ENCODE measurements at places on chromosomes 5 and 9. TPM values are rescaled to one million over a fixed set of nuclear protein-coding genes. Genes with fewer than 3 reads are reported as not detected.

Gene CTNND2
- 6.0 TPM for total RNA-seq

- no peaks in the 10 kb centered on the region for H3K27me3 ChIP-seq
- no peak for DNase-seq
- H3K4me3 ChIP-seq: no peak overlapping the region
- H3K4me1 ChIP-seq: no peaks in the 10 kb centered on the region
- no peak overlapping the region for H3K27ac ChIP-seq
- H3K36me3 ChIP-seq: no peaks in the 10 kb centered on the region
Measured at GRCh38 chr9:23926368-23926767, 100.3 kb upstream of the ELAVL2 start.

DNA sequence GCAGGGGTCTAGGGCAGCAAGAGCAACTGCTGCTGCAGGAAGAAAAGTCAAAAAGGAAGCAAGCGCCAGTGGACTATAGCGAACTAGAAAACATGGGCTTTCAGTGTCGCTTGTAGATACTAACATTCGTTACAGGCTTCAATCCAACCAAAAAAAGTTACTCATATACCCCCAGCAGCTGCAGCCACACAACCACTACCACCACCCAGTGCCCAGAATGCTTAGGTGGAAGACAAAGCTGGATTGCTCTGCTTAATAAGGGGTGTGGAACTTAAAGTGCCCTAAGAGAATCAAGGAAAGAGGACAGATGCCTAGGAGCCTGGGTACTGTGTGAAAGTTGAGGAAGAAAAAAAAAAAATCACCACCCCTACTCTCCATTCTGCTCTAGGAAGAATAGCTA lies 203.6 kb downstream of the ELAVL2 start:
- DNase-seq: no peak
- H3K4me3 ChIP-seq: no peak overlapping the region

DNA sequence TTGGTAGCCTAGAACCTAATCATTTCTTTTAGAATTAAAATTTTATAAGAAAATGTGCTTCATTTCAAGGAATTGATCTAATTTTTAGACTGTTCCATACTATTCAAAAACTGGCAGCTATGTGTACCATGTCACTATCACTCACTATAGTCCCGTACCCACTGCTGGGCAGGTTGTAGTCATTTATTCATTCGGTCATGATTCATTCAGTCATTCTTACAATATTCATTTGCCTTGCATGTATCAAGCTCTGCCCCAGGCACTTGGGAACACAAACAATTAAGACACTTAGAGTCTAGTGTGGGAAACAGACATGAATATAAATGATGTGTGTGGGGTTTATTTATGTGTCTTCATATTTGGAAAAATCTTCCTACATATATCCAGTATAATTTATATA lies 26.4 kb downstream of the TDRD7 start:
- H3K4me3 ChIP-seq: no peak overlapping the region
- no peak for DNase-seq
- no peaks in the 10 kb centered on the region for H3K4me1 ChIP-seq
- no peak overlapping the region for H3K27ac ChIP-seq
- H3K36me3 ChIP-seq: peaks cover 4% of the 10 kb centered on the region

GRCh38 chr5:164832516-164832915 lies 1327.1 kb downstream of the MAT2B start:
- no peak overlapping the region for H3K27ac ChIP-seq
- H3K4me1 ChIP-seq: no peaks in the 10 kb centered on the region
- no peak overlapping the region for H3K4me3 ChIP-seq
- no peak for DNase-seq
- no peaks in the 10 kb centered on the region for H3K27me3 ChIP-seq
- H3K36me3 ChIP-seq: no peaks in the 10 kb centered on the region

DNA sequence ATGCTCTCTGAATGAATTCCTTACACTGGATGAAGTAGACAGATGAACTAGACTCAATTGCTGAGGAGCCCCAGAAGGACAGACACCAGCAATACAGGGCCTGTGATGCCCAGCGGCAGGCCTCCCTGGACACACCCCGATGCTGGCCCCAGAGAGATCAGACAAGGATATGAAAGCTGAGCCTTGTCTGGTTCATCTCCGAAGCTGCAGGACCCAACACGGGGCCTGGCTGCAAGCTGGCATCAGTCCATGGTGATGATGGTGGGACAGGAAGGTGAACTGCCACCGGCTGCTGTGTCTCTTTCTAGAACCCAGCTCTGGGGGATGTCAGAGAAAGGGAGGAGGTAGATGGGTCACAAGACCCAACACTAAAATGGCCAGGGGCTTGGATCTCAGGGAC lies 104.0 kb upstream of the LMX1B start:
- H3K4me1 ChIP-seq: peaks cover 15% of the 10 kb centered on the region
- DNase-seq: no peak
- H3K27me3 ChIP-seq: peaks cover 9% of the 10 kb centered on the region
- H3K36me3 ChIP-seq: no peaks in the 10 kb centered on the region
- H3K27ac ChIP-seq: no peak overlapping the region

Gene PCDHA5
- total RNA-seq: 3.6 TPM

Gene SLC6A3
- 0.04 TPM for total RNA-seq

Gene AGXT2
- total RNA-seq: not detected

DNA sequence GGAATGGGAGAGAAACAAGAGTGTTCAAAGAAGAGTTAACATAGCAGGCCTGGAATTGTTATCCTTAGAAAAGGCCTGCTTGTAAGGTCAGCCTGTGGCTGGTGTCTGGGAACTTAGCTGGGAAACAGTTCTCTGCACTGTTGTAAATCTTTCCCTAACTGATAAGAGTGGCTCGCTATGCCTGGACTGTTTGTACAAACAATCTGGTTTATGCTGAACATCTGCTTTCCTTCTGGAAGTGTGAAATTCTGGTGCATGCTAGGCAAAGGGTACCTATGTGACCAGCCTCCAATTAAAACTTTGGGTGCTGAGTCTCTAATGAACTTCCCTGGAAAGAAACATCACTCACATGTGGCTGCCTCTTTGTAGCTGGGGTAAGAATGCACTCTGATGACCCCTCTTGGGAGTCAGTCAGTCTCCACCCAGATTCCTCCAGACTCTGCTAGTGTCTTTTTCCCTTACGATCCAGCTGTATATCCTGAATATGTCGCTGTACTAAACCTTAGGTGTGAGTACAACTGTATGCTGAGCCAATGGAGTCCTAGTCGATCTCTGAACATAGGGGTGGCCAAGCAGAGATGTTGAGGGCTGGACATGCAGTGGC lies 16.5 kb downstream of the SPARC start:
- no peak overlapping the region for H3K4me3 ChIP-seq
- H3K27ac ChIP-seq: peak overlapping the region; percentile 93
- no peaks in the 10 kb centered on the region for H3K27me3 ChIP-seq

GRCh38 chr5:53469946-53470687 lies 10.3 kb upstream of the FST start:
- no peak overlapping the region for H3K4me3 ChIP-seq
- peaks cover 2% of the 10 kb centered on the region for H3K4me1 ChIP-seq
- DNase-seq: no peak
- H3K27me3 ChIP-seq: peaks cover 4% of the 10 kb centered on the region
- no peak overlapping the region for H3K27ac ChIP-seq
- no peaks in the 10 kb centered on the region for H3K36me3 ChIP-seq

DNA sequence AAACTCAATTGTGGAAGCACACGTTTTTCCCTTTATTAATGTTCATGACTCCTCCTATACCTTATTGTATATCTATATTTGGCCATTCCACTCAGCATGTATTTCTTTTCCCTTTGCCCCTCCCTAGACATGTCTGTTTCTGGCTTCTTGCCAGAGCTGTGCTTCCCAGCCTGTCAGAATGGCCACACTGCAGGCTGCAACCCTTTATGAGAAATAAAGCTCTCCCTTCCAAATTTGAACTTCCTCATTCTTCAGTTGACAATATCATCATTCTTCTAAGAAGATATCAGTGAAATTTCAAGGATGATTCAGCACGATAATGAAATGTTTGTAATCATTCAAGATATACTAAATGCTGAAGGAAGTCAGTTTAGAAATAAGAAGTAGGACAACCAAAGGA lies 107.6 kb upstream of the PRSS3 start:
- H3K27ac ChIP-seq: peak overlapping the region; percentile 57
- peaks cover 8% of the 10 kb centered on the region for H3K27me3 ChIP-seq
- DNase-seq: no peak
- no peak overlapping the region for H3K4me3 ChIP-seq

Gene CBY3
- not detected for total RNA-seq

DNA sequence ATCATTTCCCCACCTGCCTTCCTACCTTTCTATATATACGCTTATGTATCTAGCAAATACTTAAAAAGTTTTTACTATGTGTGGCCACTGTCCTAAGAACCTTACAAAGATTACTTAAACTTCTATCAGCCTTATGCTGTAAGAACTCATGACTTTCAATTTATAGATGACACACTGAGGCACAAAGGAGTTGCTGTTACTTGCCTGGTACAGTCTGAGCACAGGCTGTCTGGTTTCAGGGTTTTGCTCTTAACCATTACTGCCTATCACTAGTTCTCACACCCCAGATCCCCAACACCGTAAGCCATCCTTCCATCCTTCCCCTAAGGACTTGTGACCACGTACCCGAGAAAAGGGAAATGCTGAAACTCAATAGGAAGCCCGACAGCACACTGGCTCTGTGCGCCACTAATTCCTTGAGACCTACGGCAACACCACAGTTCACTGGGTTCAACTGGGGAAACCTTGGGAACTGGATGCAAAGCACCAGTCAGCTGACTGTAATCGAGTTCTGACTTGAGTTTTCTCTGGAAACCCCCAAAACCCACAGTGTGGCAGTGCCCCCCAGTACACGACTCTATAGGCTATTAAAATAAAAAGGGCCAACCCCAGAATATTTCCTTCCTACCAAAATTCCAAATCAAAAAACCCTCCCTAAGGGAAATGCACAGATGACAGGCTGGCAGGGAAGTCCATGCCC lies 56.0 kb downstream of the AUH start:
- H3K27me3 ChIP-seq: no peaks in the 10 kb centered on the region
- H3K4me3 ChIP-seq: no peak overlapping the region
- H3K4me1 ChIP-seq: peaks cover 31% of the 10 kb centered on the region
- no peak overlapping the region for H3K27ac ChIP-seq
- no peak for DNase-seq
- H3K36me3 ChIP-seq: peaks cover 10% of the 10 kb centered on the region

Gene VLDLR
- total RNA-seq: 47.8 TPM

- no peak overlapping the region for H3K27ac ChIP-seq
- no peak for DNase-seq
- no peaks in the 10 kb centered on the region for H3K36me3 ChIP-seq
- no peaks in the 10 kb centered on the region for H3K27me3 ChIP-seq
- H3K4me1 ChIP-seq: peaks cover 24% of the 10 kb centered on the region
Measured at GRCh38 chr9:72471096-72471495, 50.3 kb upstream of the TMC1 start.

DNA sequence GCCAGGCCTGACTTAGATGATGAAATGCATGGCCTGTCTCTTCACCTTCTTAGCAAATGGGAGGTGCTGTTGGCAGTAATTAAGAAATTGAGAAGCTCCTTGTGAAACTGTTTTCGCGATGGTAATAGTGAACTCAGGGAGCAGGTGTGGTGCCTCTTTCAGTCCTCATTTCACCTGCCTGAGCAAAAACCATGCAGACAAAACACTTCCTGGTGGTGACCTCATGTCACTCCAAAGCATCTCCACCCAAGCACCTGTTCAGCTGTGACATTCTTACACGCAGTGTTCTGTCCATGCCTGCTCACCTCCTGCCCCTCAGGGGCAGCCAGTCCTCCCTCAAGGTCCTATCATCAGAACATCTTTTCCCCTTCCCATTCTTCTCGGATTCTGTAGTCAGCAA lies 146.5 kb downstream of the CD180 start:
- H3K4me1 ChIP-seq: peaks cover 31% of the 10 kb centered on the region
- H3K36me3 ChIP-seq: peaks cover 8% of the 10 kb centered on the region
- H3K27ac ChIP-seq: no peak overlapping the region
- H3K4me3 ChIP-seq: no peak overlapping the region

GRCh38 chr5:67730917-67731474 lies 484.6 kb upstream of the PIK3R1 start:
- H3K4me1 ChIP-seq: peaks cover 40% of the 10 kb centered on the region
- no peaks in the 10 kb centered on the region for H3K36me3 ChIP-seq
- no peak overlapping the region for H3K27ac ChIP-seq
- H3K27me3 ChIP-seq: no peaks in the 10 kb centered on the region
- no peak overlapping the region for H3K4me3 ChIP-seq
- no peak for DNase-seq

Data from mesothelial cell of epicardium (in vitro differentiated cells).